ENCODE measurements at places on chromosomes 13 and 19.

GRCh38 chr19:6038634-6039405, 60.9 kb upstream of the RANBP3 start:
- DNase-seq, result no peak

DNA sequence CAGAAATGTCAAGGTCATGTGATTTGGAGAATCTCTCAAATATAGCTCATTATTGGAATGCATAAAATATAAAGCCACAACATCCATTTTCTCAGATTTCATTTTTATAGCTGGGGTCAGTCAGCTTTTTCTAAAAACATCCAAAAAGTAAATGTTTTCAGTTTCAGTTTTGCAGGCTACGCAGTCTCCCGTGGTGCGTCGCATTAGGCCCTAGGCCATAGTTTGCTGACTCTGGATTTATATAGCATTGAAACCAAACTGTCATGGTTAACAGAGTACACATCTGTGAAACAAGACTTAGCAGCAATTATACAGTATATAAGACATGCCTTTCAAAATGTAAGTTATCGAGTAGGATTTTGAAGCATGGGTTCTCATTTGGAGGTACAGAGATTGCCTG, 140.0 kb downstream of the IRS2 start:
- DNase-seq, result no peak

DNA sequence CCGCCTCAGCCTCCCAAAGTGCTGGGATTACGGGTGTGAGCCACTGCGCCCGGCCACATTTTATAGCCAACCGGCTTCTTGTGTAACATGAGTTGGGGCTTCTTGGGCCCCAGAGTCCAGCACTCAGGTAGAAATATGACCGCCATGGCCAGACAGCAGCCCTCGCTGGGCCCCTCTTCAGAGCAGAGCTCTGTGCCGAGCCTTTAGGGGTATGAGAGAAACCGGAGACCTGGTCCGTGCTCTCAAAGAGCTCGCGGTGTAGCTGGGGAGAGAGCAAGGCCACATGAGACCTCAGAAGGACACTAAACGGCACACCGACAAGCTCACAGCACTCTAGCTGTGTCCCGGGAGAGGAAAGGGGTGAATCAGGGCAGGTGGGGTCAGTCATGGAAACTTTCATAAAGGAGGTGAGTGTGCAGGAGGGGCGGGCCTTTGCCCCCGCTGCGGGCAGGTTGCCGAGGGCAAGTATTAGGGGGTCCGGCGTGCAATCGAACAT, 15.8 kb downstream of the ACTN4 start:
- no peak for DNase-seq

DNA sequence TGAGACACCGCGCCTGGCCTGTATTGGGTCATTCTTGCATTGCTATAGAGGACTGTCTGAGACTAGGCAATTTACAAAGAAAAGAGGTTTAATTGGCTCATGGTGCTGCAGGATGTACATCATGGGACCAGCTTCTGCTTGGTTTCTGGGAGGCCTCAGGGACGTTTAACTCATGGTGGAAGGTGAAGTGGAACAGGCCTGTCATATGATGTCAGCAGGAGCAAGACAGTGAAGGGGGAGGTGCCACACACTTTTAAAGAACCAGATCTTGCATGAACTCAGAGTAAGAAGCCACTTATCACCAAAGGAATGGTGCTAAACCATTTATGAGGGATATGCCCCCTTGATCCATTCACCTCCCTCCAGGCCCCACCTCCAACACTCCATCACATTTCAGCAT, 18.7 kb downstream of the CARD8 start:
- no peak for DNase-seq
